ENCODE measurements at places on chromosomes 5 and 9. TPM values are rescaled to one million over a fixed set of nuclear protein-coding genes. Genes with fewer than 3 reads are reported as not detected.

DNA sequence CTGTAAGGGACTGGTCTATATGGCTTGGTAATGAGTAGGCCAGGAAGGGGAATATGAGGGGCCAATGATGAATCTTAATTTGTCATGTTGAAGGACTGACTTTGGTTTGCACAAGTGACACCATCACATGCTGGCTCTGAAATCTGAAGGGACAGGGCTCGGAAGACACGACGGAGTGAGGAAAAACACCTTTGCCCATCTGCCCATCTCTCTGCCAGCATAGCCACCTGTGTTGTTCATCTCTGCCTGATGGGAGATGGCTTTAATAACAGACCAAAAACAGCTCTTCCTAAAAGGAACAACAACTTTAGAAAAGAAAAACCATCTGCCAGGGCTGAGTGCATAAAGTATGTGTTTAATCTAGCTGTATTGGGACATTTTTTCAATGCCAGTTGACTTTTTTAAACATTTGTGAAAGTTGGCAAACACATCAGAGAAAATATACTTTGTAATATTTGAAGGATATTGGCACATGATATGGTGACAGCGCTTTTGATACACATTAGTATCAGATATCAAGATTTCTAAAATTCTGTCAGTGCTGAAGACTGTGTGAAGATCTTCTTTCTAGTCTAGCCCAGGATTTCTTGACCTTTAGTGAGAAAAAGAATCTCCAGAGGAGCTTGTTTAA lies 27.1 kb downstream of the ABLIM3 start:
- no peak for DNase-seq

GRCh38 chr9:113274474-113275156 lies 757 bp downstream of the CDC26 start:
- peak; percentile 78 for DNase-seq

DNA sequence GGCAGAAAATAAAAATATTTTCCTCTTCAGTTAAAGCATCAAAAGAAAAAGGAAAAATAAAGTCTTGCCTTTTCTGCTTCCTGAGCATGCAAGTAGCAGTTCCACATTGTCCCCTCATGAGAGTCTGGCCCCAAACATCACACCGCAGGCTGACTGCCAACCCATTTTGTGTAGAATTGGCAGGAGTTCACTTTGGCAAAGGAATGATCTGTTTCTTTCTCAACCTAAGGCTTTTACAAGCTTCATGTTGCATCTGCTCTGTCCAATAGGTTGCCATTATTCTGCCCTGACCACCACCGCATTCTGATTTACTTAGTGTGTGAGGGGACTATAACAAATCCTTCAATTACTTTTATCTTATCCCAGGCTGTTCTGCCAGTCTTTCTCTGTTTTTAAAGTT lies 249.5 kb downstream of the ISL1 start:
- no peak for DNase-seq

GRCh38 chr9:124182741-124183140 lies 75.0 kb upstream of the NEK6 start:
- no peak for DNase-seq

GRCh38 chr5:55895346-55895745 lies 44.2 kb downstream of the IL31RA start:
- no peak for DNase-seq

GRCh38 chr9:89442501-89442978 lies 55.4 kb downstream of the SEMA4D start:
- no peak for DNase-seq

- peak; percentile 47 for DNase-seq
Observed at GRCh38 chr9:98375138-98375726, 119.8 kb upstream of the TBC1D2 start.

- DNase-seq: peak; percentile 69
Observed at GRCh38 chr5:181121675-181122561, 9.1 kb downstream of the OR2V1 start.

DNA sequence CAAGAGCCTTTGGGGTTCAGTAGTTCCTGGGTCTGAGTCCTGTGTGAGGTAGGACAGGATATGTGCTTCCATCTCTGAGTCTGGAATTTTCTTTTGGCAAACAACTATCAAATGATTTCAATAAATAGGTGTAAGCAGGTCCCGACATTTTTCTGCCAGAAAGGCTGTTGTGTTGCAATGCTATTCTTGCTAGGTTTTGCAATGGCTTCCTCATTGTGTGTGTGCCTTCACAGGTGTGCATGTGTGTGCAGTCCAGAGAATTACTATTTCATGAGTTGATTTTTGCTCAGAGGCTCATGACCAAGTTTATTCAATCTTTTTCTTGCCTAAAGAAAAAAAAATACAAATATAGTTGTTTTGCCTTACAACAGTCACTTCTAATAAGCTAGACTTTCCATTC lies 64.5 kb upstream of the FRRS1L start:
- no peak for DNase-seq

- DNase-seq: no peak
Observed at GRCh38 chr5:55578771-55579170, 44.0 kb upstream of the PLPP1 start.

GRCh38 chr5:67989456-67989855 lies 226.1 kb upstream of the PIK3R1 start:
- DNase-seq: peak; percentile 19

GRCh38 chr5:4246447-4246846 lies 650.8 kb downstream of the IRX1 start:
- DNase-seq: no peak

GRCh38 chr9:88826771-88827181 lies 164.5 kb upstream of the S1PR3 start:
- DNase-seq: no peak

DNA sequence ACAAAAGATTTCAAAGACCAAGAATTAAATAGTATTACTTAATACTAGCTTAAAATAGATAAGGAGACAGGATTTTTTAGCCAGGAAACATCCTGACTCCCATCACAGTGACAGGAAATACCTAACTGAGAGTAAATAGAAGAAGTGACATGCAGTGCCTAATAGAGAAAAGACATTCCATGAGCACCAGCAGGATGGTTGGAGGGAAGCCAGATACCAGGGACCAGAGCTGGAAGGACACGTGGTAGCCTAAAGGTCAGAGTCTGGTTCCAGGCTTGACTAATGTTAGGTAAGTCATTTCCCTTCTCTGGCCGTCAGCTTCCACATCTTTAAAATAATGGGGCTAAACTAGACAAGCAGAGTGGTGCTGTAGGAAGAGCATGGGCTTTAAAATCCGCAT lies 41.6 kb downstream of the CDK5RAP2 start:
- DNase-seq: peak; percentile 69

GRCh38 chr9:132632413-132633129 lies 37.2 kb downstream of the DDX31 start:
- no peak for DNase-seq

DNA sequence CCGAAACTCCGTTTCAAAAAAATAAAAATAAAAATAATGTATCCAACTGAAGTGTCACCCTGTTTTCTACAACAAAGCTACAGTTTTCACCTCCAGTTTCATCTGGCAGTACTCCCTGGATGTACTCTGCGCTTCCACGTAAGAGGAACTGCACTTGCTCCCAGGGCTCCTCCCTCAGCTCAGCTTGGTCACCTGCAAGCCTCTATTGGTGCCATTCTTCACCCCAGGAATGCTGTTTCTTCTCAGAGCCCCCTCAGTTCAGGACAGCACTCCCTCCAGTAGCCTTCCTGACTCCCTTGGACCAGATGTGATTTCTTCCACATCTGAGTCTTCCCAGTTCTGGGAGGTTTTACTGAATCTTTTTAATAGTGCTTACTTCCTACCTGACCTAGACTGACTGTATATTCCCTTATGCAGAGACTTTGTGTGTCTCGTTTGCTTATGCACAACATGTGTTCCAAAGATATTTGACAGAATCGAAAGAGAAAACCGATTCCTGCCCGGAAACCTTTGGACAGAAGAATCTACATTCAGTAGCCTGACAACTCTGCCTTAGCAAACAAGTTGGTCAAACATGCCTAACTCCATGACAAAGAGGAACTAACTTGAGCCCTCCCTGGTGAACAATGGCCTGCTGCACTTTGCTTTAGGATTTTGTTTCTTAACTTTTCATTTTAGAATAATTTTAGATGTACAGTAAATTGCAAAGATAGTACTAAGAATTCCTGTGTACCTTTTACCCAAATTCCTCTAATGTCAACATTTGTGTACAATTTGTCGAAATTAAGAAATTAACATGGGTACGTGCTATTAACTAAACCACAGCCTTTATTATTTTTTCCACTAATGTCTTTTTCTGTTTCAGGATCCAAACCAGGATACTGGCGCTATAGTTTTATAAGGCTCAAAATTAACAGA lies 814 bp downstream of the CCDC125 start:
- no peak for DNase-seq

DNA sequence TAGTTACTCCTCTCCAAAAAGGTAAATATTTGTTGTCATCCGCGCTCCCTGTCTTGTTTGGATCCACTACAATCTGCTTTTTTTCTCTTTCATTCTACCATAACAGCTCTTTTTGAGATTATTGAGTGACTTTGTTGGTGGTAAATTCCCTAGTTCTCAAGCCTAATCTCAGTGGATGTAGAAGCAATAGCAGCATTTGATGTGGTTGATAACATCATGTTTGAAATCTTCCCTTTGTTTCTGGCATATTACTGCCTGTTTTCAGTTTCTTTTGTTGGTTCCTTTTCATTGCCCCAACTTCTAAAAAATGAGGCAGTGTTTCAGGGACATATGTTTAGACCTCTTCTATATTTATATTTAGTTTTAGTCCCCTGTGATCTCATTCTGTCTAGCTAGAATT lies 8.9 kb downstream of the CDC42SE2 start:
- DNase-seq: no peak

DNA sequence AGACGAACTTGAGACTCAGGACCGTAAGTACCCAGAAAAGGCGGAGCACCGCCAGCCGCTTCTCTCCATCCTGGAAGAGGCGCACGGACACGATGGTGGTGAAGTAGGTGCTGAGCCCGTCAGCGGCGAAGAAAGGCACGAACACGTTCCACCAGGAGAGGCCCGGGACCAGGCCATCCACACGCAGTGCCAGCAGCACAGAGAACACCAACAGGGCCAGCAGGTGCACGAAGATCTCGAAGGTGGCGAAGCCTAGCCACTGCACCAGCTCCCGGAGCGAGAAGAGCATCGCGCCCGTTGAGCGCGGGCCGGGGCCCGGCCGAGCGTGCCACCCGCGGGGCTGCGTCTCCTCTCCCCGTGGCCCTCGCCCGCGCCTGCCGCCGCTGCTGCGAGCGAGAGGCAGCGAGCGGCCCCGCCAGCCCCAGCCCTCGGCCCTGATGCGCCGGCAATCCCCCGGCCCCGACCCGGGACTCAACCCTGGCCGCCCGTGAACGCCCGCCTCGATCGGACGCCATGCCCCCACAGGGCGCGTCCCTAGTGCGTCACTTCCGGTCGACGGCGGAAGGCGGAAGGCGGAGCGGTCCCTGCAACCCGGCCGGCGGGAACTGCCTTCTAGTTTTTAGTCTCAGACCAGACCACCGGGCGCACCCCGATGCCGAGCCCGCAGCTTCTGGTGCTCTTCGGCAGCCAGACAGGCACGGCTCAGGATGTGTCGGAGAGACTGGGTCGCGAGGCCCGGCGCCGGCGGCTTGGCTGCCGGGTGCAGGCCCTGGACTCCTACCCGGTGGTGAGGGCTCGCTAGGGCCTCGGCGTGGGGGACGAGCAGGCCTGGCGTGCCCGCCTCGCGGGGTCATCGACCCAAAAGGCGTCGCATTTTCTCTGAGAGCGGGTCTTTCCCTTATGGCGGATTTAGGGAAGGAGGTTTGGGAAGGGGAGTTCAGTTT lies at the start of the genes NDOR1 and TMEM203:
Gene NDOR1 (plus strand): TSS at position 575 of the 944 bp plus-strand sequence. CDS start 78 bp downstream, at position 653.
Gene TMEM203 (minus strand): TSS at position 523 of the 944 bp plus-strand sequence. CDS start 234 bp downstream, at position 289.
- peak; percentile 91 for DNase-seq

- no peak for DNase-seq
Observed at GRCh38 chr9:84436386-84437109, 96.0 kb upstream of the SLC28A3 start.

GRCh38 chr9:613771-614347 lies 227.6 kb upstream of the DMRT1 start:
- peak; percentile 95 for DNase-seq

- peak; percentile 41 for DNase-seq
Observed at GRCh38 chr5:160451281-160451680, 29.6 kb downstream of the PTTG1 start.

GRCh38 chr5:171906703-171907590 lies 99.5 kb downstream of the FBXW11 start:
- no peak for DNase-seq

- no peak for DNase-seq
Observed at GRCh38 chr9:19992556-19992955, 203.7 kb upstream of the SLC24A2 start.

DNA sequence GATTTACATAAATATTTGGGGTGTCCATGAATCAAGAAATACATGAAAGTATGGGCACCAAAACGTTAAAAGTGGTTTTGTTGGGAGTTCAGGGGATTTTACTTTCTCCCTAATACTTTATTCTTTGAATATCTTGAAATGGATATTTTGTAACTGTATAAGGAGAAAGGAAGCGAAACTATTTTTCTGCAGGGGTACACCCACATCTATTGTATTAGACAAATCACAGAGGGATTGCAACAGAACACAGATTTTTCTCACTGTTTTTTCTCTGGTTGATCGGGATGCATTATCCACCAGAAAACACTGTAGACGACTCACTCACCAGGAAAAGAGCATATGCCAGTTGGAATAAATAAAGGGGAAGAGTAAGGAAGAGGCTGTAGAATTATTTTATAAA lies 1.2 kb upstream of the RABGAP1 start:
- no peak for DNase-seq

- DNase-seq: no peak
Observed at GRCh38 chr5:157150995-157151394, 8.3 kb upstream of the MED7 start.

GRCh38 chr9:81620002-81620390 lies 69.4 kb downstream of the TLE1 start:
- peak; percentile 57 for DNase-seq

Gene LCN10
- total RNA-seq: not detected

Gene ELAVL2
- total RNA-seq: 0.47 TPM

Gene BRD3
- total RNA-seq: 22.0 TPM

Gene C8G
- total RNA-seq: 1.7 TPM

Gene RARS1
- total RNA-seq: 175 TPM

Gene ABLIM3
- total RNA-seq: 41.3 TPM

Gene IL33
- total RNA-seq: 11.8 TPM

Gene LECT2
- not detected for total RNA-seq

Gene CNTNAP3
- total RNA-seq: 57.2 TPM

Gene WWC1
- total RNA-seq: 26.2 TPM

Gene FREM1
- total RNA-seq: under 0.01 TPM

Gene MAP1B
- total RNA-seq: 134 TPM

Gene ACOT12
- not detected for total RNA-seq

Gene CDH9
- not detected for total RNA-seq

Gene PCDHB12
- 0.68 TPM for total RNA-seq

Gene FOXD4L5
- not detected for total RNA-seq

Gene CDX1
- total RNA-seq: not detected

Measured in dermis blood vessel endothelial cell (primary cell).